Kasumi-1 (cell line): ENCODE measurements at places on chromosomes 6 and 20.
A peak's percentile ranks its signal among the peaks of the same experiment; 100 is the strongest.

GRCh38 chr20:24118441-24119175, 130.0 kb upstream of the GGTLC1 start:
- peak; percentile 42 for DNase-seq

GRCh38 chr6:26103141-26103769, 16.0 kb downstream of the HFE start:
- no peak for DNase-seq

GRCh38 chr6:167781868-167782267, 44.8 kb upstream of the AFDN start:
- DNase-seq, result no peak

GRCh38 chr6:48664826-48665225, 553.8 kb upstream of the PTCHD4 start:
- no peak for DNase-seq

- peak; percentile 74 for DNase-seq
Observed at GRCh38 chr6:26065952-26066380, 21.3 kb upstream of the HFE start.

- DNase-seq, result peak; percentile 41
Observed at GRCh38 chr6:35294308-35294945, 3.2 kb upstream of the DEF6 start.

DNA sequence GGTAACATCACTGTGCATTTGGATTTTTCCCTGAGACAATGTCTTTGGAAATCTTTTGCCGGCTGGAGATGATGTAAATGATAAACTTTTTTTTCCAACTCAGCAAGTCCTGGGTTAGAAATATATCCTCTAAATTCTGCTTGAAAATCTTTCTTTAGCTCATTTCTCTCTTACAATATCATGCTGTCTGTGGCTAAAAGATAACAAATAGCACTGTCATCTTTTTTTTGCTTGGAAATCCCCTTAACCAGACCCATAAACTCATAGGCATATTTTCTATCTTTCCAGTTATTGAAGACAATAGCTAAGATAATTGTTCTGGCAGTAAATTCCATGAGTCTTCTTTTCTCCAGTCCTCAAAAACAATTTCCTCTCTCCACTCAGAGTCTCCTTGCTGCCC, 481.5 kb downstream of the NKAIN2 start:
- DNase-seq, result no peak

DNA sequence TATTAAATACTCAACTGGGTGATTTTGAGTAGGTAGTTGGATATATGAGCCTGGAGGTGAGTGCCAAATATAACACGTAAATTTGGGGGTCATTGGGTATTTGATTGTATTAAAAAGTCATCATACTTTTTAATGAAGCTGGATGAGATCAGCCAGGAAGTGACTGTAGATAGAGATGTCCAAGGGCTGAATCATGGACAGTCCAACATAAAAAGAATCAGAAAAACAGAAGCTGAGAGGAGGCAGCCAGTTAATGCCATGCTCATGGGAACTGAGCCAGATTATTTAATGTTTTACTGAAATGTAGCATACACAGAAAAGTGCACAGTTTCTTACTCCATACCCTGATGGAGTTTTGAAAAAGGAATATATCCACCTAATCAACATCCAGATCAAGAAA, 435.5 kb upstream of the PLCB4 start:
- no peak for DNase-seq

DNA sequence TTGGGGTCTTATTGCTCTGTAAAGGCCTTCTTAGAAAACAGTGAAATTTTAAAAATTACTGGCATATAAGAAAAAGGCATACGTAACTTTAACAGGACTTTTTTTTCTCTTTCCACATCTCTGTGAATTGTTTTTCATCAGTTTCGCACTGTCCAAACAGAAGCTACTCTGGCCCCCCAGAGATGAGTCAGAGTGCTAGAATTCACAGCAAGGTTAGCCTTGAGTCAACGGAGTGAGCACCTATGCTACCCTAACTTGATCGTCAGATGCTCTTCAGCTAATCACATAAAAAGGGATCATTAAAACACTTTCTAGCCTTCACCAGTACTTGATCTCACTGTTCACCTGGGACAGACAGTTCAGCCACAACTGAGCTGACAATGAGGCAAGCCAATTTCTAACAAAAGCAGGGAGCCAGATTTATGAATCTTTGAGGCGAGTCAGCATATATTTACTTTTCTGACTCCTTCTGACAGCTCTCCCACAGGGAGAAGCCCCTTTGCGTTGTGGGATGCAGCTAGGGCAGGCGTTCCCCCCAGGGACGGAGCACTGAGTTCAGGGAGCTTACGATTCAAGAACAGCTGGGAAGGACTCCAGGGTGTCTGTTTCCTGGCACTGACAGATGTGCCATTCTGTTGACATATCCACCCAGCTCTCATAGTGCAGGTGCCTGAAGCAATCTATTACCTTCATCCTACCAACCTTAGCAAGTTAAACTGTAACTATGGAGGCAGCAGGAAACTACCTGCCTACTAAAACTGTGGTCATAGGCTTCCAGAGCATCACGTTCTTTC, 46.4 kb upstream of the SPDEF start:
- DNase-seq, result no peak

DNA sequence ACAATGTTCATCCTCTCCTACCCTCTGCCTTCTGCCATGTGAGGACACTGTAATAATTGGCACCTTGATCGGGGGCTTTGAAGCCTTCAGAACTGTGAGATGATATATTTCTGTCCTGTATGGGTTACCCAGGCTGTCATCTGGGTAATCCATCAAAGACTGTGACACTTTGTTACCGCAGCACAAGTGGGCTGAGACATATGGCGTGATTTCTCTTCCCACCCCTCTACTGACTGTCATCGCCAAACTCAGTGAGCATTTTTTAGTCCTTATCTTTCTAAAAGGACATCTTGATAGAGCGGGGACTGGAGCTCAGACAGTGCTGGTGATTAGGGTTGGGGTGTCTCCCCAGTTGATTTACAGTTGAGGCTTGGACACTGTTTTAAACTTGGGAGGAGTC, 10.4 kb upstream of the PLG start:
- no peak for DNase-seq

- DNase-seq, result no peak
Observed at GRCh38 chr6:168131464-168132415, 52.7 kb upstream of the FRMD1 start.

- no peak for DNase-seq
Observed at GRCh38 chr6:109760208-109760607, 69.1 kb downstream of the FIG4 start.

DNA sequence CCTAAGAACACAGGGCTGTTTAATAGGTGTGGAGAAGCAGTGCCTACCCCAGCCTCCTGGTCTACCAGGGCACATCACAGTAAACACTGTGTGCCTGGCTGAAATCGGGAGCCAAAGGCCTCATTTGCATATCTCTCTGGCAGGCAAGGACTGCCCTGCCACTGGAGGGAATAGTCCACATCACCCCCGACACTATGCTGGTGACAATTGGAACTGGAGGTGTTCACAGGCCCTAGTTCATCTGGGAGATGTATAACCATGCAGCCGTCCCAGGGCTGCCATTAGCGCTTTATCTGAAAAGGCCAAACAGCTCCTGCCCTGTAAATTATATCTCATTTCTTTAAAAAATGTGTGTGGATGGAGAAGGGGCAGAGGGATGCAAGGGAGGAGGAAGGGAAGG, 150.3 kb downstream of the LINC00237 start:
- DNase-seq, result no peak

- peak; percentile 27 for DNase-seq
Observed at GRCh38 chr6:160088069-160088783, 33.4 kb upstream of the SLC22A1 start.

DNA sequence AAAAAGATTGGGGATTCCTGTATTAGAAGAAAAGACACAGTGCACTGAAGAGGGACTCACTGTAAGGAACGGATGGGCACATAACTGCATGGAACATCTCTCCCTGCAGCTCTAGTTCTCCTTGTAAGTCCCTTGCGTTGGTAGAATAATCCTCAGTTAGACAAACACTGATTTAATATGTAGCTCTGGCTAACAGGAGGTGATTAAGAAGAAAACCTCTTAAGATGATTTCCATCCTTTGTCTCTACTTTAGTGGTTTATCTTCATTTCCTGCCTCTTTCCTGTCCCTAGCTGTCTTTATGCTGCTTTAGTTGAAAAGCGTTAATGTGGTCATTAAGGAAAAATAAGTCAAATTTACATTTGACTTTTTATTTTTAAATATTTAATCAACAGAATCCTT, 86.6 kb downstream of the SLC16A10 start:
- DNase-seq, result peak; percentile 16

GRCh38 chr6:116409756-116410155, 39.0 kb downstream of the DSE start:
- DNase-seq, result peak; percentile 56

- no peak for DNase-seq
Observed at GRCh38 chr6:90939906-90940305, 353.0 kb upstream of the MAP3K7 start.

- DNase-seq, result no peak
Observed at GRCh38 chr20:20611167-20611566, 101.3 kb downstream of the RALGAPA2 start.

DNA sequence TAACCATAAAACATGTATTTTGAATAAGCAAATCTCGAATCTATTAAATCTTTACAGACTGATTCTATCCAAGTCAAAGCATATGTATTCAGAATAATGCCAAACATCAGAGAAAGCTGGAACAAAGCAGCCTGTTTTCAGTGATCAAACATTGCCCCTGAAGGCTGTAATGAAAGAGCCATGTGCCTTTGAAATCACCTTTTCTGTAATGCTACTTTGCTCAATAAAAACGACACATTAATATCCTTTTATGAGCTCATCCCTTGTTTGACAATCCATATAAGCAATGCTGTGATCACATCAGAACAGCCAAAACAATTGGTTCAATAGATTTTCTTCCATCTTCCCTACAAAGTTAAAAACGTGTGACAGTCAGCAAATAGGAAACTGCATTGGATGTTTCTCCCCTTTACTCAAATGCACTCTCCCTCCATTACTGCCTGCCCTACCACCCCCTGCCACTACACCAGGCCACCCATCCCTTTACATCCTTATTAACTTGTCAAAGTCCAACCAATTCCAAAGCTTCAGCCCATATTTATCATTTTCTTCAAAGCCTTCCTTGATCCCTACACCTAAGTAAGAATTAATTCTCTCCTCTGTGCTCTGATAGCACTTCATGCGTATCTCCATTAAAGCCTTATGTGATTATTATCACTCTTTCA, 42.0 kb downstream of the THEMIS start:
- no peak for DNase-seq

DNA sequence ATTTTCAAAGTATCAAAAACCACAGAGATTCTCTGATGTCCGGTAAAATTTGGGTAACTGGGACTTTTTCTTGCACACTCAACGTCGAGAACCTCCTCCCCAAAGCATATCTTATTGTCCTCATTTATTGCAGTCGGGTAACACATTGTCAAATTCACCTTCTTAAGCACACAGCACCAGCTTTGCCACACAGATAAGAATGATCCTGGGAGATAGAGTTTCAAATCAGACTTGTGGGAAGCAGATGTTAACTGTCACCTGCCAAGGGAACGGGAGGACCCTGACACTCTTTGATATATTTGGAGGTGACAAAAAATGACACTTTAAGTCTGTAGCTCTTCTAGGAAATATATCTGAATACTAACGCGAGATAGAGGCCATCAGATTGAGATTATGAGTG, 282.1 kb upstream of the BMP2 start:
- no peak for DNase-seq

- no peak for DNase-seq
Observed at GRCh38 chr6:170376386-170377043, 70.0 kb downstream of the FAM120B start.

DNA sequence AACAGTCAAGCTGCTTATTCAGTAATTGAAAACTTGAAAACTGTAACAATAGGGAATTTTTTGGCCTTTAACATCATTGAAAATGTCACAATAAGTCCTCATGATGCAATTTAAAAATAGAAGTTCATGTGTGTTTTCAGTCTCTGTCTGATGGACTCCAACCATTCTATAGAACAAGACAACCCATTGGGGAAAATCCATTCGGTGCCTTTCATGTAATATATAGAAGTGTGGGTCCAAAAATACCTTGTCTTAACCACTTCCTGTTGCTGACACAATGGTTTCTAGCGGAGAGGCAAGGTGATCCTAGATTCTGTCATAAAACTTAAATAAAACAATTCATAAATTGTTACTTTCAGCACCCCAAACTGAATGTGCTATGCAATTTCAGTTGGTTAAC, 1131.3 kb upstream of the MAP3K7 start:
- no peak for DNase-seq

GRCh38 chr20:18705490-18705889, 108.1 kb upstream of the SCP2D1 start:
- no peak for DNase-seq

DNA sequence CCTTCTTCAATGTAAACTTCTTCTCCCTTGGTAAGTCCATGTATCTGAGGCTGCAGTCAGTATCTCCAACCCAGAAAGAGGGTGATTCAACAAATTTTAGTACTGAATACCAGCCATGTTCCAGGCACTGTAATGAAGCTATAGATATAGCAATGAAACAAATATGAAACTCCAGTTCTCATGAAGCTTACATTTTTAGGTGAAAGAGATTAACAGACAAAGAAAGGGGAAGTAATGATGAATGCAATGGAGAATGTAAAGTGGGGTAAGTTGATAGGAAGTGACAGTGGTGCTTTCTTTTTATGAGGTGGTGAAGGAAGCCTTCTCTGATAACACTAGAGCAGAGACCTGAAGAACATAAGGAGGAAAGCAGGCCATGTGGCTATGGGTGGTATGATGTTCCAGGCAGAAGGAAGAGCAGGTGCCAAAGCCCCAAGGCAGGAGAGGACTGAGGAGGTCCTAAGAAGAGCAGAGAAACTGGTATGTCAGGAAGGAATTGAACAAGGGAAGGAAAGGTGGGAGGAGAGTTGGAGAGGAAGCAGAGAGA, 143.6 kb downstream of the TFAP2B start:
- DNase-seq, result peak; percentile 64

DNA sequence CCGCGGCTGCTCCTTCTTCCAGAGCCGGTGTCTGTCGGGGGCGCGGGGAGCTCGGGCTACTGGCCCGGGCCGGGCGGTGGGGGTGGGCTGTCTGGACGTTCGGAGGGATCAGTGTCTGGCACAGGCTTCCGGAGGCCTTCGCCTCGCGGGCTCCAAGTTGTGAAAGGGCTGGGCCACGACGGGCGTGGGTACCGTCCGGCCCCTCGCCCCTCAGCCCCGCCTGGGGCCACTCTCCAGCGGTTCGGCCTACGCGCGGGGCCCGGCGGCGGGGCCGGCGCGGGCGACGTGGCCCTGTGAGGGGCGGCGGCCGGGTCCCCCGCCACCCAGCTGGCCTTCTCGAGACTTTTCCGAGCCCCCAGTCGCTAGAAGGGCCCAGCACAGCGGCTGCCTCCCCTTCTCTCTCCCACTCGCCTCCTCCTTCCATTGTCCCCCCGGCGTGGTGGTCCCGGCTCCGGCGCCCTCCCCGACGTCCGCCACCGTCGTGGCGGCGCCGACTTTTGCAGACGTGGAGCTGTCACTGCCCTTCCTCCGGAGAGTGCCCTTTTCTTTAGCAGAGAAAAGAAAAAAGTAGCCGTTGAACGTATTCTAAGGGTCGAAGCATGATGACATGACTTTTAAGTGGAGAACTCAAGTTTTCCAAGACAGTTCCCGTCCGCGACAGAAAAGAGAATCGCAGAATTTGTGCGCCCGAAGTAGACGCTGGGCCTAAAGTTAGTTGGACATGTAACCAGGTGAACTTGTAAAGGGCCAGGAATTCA, 571 bp downstream of the ITCH start:
- no peak for DNase-seq
